ENCODE measurements at places on chromosomes 6 and 20.

DNA sequence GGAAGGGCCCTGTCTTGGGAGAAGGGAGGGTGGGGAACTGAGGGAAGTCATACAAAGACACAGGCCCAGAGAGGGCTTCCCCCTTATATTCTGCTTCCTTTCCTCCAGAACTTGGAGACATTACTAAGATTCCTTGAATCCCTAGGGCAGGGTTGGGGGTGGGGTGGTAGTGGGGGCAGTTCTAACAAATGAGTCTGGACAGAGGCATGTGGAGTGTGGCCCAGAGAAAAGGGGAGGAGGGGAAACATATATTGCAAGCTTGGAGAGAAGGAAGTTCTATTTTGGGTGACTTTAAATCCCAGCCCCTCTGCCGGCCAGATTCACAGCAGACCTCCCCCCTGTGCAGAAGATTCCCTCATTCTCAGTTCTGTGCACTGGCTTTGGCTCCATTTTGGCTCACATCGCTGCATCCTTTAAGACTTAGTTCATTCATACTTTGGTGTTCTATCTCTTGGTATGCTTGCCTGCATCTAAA, 43.7 kb downstream of the DAAM2 start:
- no peak for DNase-seq

- DNase-seq, result no peak
These were observed 734 bp downstream of the MMS22L start for GRCh38 chr6:97282238-97282725.

DNA sequence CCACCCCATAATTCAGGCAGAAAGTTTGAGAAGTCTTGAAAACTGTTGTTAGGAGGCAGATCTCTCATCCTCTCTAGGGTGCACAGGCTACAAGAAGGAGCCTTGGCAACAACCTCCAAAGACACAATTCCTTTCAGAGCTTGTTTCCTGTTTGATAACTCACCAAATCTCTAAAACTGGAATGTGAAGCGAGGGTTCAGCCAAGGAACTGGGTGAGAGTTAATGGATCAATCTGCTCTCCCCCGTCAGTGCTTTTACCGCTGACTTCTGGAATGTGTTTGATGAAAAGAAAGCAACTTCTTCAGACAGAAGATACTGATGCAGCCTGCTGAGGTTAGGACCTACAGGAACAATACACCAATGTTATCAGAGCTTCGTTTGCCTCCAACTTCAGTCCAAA, 171.8 kb upstream of the BMP2 start:
- DNase-seq, result no peak

DNA sequence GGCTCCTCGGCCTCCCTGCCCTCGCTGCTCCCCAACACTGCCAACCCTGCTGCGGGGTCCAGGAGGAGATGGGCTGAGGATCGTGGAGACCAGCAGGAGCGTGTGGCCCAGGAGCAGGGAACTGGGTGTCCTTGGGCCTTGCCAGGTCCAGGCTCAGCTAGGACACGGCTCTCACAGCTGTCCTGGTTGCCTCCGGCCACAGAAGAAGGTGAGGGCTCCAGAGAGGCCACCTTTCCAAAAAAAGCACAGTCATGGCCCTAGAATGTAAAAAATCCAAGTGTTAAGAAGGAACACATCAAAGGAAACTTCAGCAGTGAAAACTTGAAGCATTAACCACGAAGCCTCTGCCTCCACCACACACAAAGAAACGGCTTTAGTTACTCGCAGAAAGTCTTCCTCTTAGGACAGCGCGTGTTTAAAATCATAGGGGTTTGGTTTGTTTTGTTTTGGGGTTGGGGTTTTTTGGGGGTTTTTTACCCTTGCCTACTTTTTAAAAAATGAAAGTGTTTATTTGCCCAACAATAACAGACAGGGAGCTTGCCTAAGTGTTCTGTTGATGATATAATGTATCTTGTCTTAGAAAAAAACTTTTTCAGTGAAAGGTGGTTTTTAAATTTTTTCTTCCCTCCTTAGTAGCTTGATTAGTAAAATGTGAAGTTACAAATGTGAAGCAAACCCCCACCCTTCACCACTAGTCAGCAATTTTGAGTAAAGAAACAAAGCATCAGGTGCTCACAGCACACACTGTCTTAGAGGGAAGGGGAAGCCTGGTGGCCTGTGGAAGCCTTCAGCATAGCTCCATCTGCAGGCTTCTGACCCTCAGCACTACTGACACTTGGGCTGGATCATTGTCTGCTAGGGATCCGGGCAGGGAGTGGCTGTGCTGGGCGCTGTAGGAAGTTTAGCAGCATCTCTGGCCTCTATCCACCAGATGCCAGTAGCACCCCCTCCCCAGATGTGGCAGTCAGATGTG, 60.0 kb downstream of the PTPN1 start:
- no peak for DNase-seq

- DNase-seq, result no peak
These were observed 90.9 kb upstream of the HDDC2 start for GRCh38 chr6:125392682-125393081.

DNA sequence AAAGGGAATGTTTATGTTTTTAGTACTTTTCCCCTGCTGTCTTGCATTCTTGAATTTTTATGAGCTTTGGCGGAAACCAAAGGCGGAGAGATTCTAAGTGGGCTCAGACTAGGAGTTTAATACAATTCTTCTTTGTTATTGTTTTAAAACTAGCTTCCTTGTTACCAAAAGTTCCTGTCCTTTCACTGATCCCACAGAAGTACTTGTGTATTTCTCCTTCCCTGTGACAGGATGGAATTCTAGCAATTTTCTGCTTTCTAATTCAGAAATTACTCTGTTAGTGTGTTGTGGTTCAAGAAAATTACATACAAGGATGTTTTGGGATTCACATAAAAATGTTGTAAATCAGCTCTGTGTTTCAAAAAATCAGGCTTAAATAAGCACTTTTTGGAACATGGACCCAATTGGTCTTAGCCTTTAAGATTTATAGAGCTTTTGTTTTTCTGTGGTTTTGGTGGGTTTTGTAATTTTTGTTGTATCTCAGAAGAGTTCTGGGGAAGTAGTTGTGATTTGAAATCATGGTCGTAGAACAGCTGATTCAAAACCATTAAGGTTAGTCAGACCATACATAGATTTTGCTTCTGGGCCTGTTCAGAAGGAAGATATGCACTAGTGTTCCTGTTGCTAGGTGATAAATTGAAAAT, 17.6 kb upstream of the CTAGE9 start:
- DNase-seq, result no peak

GRCh38 chr6:75913040-75913439, 159.4 kb downstream of the IMPG1 start:
- no peak for DNase-seq

DNA sequence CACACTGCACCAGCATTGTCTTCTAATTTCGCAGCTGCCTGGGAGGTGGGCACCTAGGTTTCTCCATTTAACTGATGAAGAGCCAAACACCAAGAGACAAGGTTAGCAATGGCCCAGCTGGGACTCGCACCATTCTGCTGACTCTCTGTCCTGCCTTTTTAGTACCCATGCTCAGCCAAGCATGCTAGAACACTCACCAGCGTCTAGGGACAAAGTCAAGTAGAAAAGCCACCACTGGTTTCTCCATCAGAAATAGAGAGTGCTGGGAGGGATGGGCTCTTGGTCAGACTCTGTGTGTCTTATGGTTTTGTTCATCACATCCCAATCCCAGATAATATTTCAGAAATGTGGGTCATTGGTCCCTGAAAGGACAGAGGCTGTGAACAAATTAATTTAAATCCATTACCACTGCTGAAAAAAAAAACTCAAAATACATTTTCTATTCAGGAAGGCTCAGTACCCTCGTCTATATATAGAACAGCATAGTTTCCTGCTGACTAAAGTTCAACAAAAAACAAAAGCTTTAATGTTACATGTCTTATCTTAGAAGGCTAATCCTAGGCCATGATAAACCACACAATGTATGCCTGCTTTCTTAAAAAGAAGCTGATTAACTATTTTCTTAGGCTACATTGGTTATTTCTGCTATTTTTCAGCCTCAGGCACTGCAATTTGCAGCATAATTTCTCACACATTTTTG, 111.0 kb downstream of the TBC1D7 start:
- DNase-seq, result no peak

- DNase-seq, result no peak
These were observed 216.1 kb downstream of the ALDH8A1 start for GRCh38 chr6:134733801-134734200.

GRCh38 chr6:15689586-15690482, 27.0 kb upstream of the DTNBP1 start:
- no peak for DNase-seq

DNA sequence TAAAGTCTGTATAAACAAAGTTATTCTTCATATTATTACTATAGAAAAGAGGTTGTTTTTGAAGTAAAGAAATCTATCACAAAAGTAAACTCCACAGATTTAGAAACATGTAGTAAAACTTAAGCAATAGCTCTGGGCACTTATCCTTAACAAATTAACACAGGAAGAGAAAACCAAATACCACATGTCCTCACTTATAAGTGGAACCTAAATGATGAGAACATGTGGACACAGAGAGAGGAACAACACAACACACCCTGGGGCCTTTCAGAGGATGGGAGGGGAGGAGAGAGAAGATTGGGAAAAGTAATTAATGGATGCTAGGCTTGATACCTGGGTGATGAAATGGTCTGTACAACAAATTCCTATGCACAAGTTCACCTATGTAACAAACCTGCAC, 57.2 kb downstream of the C6orf58 start:
- no peak for DNase-seq

DNA sequence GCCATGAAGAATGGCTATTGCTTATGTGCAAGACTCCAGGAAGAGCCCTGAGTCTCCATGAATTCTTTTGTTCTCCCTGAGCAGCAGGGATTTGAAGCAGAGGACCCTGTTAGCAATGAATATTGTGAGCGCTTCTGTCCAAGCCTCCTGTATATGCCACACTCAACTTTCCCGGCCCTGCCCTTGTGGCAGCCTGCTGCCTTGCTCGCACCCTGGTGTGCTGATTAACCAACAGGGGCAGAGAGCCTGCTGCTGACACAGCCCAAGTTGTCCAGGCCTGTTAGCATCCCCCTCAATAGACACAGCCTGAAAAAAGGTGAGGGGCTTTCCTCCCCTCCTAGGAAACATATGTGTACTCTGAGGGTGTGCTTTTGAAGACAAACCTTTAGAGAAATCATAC, 131.4 kb downstream of the BMP2 start:
- DNase-seq, result no peak
